GM23338 (cell line): ENCODE measurements at places on chromosomes 5 and 9. TPM values are rescaled to one million over a fixed set of nuclear protein-coding genes. Genes with fewer than 3 reads are reported as not detected.
A peak's percentile ranks its signal among the peaks of the same experiment; 100 is the strongest.

DNA sequence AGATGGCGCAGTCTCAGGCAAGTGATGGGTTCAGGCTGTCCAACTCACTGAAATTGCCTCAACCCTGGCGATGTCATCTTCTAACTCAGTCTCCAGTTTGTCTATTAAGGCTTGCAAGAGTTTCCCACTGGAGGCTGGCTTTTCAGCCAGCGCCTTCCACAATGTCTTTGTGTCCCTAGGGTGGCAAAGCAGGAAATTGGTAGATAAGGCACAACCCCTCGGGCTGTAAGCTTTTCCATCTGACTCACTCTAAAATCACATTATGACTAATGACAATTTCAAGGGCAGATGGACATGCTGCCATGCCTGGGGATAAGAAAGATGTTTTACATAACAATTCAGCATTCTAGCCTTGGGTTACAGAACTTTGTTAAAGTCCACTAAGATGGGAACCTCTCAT lies 61.9 kb downstream of the MROH2B start:
- no peaks in the 10 kb centered on the region for H3K36me3 ChIP-seq
- DNase-seq, result no peak
- no peaks in the 10 kb centered on the region for H3K4me1 ChIP-seq
- no peak overlapping the region for H3K4me3 ChIP-seq
- no peaks in the 10 kb centered on the region for H3K27me3 ChIP-seq

GRCh38 chr9:132910376-132910775 lies 31.7 kb downstream of the SPACA9 start:
- no peaks in the 10 kb centered on the region for H3K4me1 ChIP-seq
- no peaks in the 10 kb centered on the region for H3K27me3 ChIP-seq
- no peak for DNase-seq
- no peak overlapping the region for H3K27ac ChIP-seq
- peaks cover 13% of the 10 kb centered on the region for H3K36me3 ChIP-seq
- H3K4me3 ChIP-seq, result no peak overlapping the region

- peaks cover 11% of the 10 kb centered on the region for H3K4me1 ChIP-seq
- H3K27ac ChIP-seq, result no peak overlapping the region
- no peaks in the 10 kb centered on the region for H3K27me3 ChIP-seq
- DNase-seq, result no peak
- H3K36me3 ChIP-seq, result no peaks in the 10 kb centered on the region; the same call in 1 of the 2 replicates
- H3K4me3 ChIP-seq, result no peak overlapping the region
These were observed 143.0 kb upstream of the RPS23 start for GRCh38 chr5:82421119-82421518.

DNA sequence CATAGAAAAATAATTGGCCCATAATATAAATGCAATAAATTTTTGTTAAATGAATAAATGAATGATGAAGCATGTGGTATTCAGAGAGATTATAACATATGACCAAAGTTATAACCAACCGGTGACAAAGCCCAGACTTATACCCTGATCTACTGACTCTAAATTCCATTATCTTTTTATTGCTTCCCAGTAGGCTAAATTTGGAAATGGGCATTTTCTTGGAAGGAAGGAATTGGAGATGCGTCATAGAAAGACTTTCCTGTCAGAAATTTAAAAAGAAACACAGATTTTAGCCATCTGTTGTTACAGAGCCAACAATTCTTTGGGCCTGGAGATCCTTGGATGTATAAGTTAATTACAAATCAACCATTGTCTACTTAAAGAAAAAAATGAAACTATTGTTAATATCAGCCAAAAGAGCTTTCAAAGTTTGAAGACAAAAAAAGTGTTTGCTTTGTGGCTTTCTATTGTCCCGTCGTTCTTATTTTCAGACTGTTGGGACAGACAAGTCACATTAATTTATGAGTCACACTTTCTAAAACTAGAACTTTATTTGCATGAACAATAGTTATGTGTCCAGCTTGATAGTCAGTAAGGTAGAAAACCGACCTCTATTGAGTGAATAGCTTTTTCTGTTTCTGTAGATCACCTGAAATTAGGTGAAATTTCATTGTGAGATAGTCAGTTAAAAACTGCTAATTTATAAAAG lies 428.7 kb downstream of the GABRG2 start:
- no peak for DNase-seq
- H3K36me3 ChIP-seq, result no peaks in the 10 kb centered on the region
- H3K4me3 ChIP-seq, result no peak overlapping the region

DNA sequence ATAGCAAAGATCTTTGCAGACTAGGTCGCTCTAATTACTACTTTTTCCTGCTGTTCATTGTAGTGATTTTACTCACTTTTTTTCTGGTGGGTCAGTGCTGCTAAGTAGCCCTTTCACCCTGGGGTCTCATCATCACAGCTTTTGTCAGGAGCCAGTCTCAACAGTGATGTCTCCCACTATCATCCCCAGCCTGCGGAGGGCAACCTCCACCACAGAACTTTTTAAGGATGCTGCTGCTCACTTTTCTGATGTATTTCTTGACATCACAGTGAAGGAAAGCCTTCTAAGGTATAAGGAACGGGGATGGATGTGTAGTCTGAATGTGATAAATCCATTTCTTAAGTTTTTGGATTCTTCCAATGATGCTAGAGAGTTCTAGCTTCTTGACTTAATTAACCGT lies 242.5 kb upstream of the RIOK2 start:
- H3K36me3 ChIP-seq, result no peaks in the 10 kb centered on the region
- no peak overlapping the region for H3K27ac ChIP-seq

DNA sequence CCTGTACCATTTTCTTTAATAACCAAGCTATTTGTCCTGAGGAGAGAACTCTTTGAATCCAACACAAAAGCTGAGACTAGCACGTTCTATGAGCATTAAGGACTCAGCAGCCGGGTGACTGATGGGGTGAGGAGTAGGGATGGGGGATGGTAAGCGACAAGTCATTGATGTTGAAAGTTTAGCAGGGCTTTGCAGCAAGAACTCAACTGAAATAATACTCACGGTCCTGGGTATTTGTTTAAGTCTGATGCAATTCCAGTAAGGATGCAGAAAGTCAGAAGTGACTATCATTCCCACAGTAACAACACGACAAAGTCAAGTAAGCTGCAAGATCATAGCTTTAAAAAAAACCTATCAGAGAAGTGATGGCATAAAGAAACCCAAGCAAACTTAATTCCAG lies 131.1 kb downstream of the ACTL7B start:
- no peaks in the 10 kb centered on the region for H3K4me1 ChIP-seq
- DNase-seq, result no peak
- no peak overlapping the region for H3K4me3 ChIP-seq
- no peaks in the 10 kb centered on the region for H3K36me3 ChIP-seq
- no peak overlapping the region for H3K27ac ChIP-seq

- no peak overlapping the region for H3K4me3 ChIP-seq
- no peak for DNase-seq
- H3K36me3 ChIP-seq, result peaks cover 13% of the 10 kb centered on the region; the same call in 1 of the 2 replicates
- no peak overlapping the region for H3K27ac ChIP-seq
These were observed 4.5 kb downstream of the LEAP2 start for GRCh38 chr5:132877938-132878337.

- H3K27ac ChIP-seq, result no peak overlapping the region
- H3K4me1 ChIP-seq, result no peaks in the 10 kb centered on the region
- peak; percentile 51 for DNase-seq
- no peak overlapping the region for H3K4me3 ChIP-seq
- no peaks in the 10 kb centered on the region for H3K36me3 ChIP-seq
These were observed 18.2 kb upstream of the FNIP1 start for GRCh38 chr5:131814990-131815389.

DNA sequence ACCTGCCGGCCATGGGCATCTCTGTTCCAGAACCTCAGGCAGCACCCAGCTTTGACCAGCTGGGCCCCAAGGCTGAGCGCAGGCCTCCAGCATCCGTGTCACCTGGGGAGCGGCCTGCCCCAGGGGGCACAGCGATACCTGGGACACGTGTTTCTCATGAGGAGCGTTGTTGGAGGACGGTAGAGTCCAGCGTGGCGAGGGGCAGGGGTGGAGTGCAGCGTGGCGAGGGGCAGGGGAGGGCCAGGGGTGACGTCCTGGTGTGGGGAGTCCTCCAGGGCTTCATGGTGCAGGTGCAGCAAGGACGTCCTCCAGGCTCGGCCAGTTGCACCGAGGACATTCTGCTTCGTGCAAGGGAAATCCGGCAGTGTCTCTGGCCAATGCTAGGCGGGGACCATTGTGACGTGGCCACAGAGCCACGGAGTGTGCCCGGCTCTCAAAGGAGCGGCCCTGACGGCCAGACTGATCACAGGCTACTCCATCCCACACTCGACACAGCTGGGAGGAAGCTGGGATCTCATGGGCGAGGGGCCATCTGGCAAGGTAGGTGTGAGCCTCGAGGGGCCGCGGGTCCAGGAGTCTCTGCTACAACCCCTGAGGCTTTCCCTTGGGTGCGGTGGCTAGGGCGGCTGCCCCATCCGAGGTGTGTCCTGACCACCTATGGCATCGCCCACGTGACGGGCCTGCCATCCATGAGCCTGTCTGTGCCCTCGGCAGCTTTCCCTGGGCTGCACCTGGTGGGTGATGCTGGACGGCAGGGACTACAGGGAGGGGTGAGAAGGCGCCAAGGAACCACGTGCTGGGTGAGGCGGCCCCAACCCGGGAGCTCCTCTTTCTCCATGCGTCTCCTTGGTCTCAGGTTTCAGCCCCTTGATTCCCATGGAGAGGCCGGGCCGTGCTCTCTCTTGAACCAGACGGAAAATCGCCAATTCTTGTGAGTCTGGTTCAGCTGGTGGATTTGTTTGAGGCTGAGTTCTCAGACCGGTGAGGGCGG lies 33.8 kb downstream of the SLC9A3 start:
- H3K4me1 ChIP-seq, result no peaks in the 10 kb centered on the region; the same call in 1 of the 2 replicates
- DNase-seq, result no peak
- no peak overlapping the region for H3K27ac ChIP-seq
- 0 out of 2 replicates have a peak, but pooled peaks cover 6% of the 10 kb centered on the region for H3K27me3 ChIP-seq
- H3K4me3 ChIP-seq, result no peak overlapping the region

- H3K4me1 ChIP-seq, result peaks cover 5% of the 10 kb centered on the region; the same call in 1 of the 2 replicates
- no peak for DNase-seq
- H3K4me3 ChIP-seq, result no peak overlapping the region
- no peaks in the 10 kb centered on the region for H3K36me3 ChIP-seq
- H3K27ac ChIP-seq, result no peak overlapping the region
These were observed 344.6 kb downstream of the PDE4D start for GRCh38 chr5:59548807-59549357.

DNA sequence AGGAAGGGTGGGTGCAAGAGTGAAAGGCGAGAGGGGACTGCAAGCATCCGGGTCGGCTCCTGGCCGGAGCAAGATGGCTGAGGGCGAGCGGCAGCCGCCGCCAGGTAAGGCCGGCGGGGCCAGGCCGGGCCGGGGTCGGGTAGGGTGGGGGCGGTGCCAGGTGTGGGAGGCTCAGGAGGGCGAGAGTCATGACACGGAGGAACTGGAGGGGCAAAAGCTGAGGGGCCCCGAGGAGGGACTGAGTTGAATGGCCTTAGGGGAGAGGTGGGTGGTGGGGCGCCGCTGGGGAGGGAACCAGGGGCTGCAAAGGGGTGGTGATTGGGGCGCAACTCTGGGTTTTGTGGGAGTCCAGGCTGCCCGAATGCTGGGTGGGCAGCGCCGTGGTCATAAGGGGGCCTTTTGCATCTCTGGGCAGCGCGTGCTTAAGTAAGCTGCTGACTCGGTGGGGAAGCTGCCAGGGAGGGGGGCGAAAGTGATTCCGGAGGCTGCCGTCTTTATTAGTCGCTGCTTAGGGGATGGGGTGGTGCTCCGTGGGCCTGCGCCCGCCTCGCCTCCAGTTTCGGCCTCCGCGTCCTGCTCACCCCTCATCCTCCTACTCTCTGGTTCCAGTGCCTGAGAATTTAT lies 425 bp downstream of the PTPA start:
- H3K27ac ChIP-seq, result peak overlapping the region; percentile 99
- peak; percentile 58 for DNase-seq
- H3K4me3 ChIP-seq, result peak overlapping the region; percentile 96
- H3K4me1 ChIP-seq, result peaks cover 8% of the 10 kb centered on the region
- H3K27me3 ChIP-seq, result peaks cover 18% of the 10 kb centered on the region
- no peaks in the 10 kb centered on the region for H3K36me3 ChIP-seq

The PCDHB12 gene
- total RNA-seq, result 3.7 and 4.3 TPM in 2 replicates

The RECK gene
- total RNA-seq, result 8.1 and 8.6 TPM in 2 replicates

The FOXI1 gene
- not detected in 2 replicates for total RNA-seq

The FAM221B gene
- total RNA-seq, result not detected in 2 replicates

The PCDHB9 gene
- total RNA-seq, result 0.63 and 0.78 TPM in 2 replicates

The FBXL17 gene
- total RNA-seq, result 2.1 and 2.7 TPM in 2 replicates

The KLF4 gene
- 26.8 and 29.8 TPM in 2 replicates for total RNA-seq
